AG09309 (cell line): ENCODE measurements at places on chromosomes 7 and 10.

DNA sequence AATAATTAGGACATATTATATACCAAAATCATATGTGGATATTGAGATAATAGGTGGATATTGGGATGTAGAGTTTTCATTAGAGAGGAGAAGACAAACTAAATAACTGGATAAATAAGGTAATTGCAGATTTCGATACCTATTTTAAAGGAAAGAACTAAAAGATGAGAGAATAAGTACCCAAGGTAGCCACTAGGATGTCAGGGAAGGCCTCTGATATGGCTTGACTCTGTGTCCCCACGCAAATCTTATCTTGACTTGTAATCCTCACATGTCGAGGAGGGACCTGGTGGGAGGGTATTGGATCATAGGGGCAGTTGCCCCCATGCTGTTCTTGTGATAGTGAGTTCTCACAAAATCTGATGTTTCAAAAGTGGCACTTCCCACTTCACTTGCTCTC, 44.7 kb upstream of the TMEM229A start:
- no peak for DNase-seq

GRCh38 chr10:96971324-96971723, 139.2 kb downstream of the LCOR start:
- DNase-seq, result no peak

DNA sequence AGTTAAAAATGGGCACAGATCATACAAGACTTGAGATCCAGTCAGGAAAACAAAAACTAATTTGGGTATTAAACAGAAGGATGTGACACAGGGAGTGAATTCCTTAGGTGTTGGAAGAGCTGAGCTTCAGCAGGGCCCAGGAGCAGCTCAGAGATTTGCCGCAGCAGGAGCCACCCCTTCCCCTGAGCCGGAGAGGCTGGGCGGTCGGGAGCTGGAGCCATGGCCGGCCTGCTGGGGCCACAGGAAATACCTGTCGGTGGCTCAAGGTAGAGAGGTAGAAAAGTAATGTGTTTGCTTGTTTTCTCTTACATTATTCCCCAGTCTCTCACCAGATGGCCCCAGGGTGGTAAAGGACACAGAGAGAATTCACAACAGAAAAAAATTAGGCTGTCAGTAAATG, 52.2 kb downstream of the DYNC2I1 start:
- DNase-seq, result no peak

- peak; percentile 18 for DNase-seq
These were observed 179.3 kb downstream of the PFKFB3 start for GRCh38 chr10:6382081-6382480.

DNA sequence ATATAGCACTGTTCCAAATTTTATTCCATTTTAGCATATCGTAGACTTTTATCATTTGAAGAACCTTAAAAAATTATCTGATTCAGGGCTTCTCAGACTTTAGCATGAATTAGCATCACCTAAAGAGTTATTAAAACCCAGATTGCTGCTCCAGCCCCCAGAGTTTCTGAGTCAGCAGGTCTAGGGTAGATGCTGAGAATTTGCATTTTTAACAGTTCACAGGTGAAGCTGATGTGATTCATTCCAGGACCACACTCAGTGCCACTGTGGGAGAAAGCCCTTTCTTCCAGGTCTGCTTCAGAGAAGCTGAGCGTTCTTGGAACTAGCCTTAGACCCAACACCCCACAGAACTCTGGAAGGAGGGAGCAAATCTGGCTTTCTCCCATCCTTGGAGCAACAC, 174.1 kb upstream of the YAE1 start:
- no peak for DNase-seq

- DNase-seq, result no peak
These were observed 26.7 kb downstream of the PLPP4 start for GRCh38 chr10:120483651-120484301.

- no peak for DNase-seq
These were observed 80.0 kb upstream of the STK17A start for GRCh38 chr7:43502941-43503340.

DNA sequence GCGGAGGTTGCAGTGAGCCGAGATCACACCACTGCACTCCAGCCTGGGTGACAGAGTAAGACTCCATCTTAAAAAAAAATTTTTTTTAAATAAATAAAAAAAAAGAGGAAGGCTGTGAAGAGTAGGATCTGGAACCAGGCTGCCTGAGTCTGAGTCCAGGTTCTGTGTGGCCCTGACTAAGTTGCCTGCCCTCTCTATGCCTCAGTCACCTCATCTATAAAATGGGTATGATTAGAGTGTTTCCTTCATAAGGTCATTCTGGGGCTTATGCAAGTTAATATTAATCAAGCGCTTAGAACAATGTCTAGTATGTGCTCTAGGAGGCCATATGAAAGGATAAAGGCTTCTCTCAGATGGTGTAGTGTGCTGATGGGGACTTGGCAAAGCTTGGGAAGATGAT, 12.3 kb downstream of the COL26A1 start:
- DNase-seq, result no peak

GRCh38 chr7:156612930-156613329, 27.6 kb upstream of the RNF32 start:
- DNase-seq, result no peak

DNA sequence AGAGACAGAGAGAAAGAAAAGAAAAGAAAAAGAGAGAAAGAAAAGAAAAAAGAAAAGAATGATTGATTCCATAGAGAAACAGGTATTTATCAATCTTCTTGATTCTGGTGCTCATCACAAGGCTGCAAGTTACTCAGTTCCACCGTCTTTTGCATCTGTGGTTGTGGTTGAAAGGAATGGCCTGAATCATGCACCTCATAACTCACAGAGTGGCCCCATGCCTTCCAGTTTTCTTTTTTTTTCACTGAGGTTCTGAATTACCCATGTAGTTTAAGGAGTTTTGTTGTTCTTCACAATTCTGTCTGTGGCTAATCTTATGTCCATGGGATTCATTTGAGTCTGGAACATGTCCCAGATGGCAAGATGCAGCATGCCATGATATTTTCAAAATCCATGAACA, 156.0 kb downstream of the ZNF33B start:
- DNase-seq, result peak; percentile 46

- DNase-seq, result peak; percentile 62
These were observed 8.4 kb downstream of the LRRC4 start for GRCh38 chr7:128022631-128023532.

DNA sequence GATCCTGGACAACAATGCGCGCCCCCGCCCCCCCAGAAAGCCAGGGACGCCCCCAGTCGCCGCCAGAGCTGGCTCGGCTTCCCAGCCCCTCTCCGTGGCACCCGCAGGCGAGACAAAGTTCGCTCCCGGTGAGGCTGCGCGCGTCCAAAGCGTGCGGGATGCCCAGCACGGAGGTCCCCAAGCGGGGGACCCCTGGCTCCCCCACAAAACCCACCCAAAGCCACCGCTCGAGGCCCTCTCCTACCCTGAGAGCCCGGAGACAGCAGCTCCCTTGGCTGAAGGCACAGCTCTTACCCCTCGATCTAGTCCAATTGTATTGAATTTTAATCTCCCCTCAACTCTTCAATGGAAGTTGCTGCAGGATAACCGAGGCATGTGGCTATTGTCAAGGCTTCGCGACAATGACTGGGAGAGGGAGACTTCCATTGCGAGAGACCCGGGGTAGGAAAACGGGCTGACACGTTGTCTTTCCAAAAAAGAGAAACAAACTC, 305.3 kb downstream of the PRPF18 start:
- no peak for DNase-seq

DNA sequence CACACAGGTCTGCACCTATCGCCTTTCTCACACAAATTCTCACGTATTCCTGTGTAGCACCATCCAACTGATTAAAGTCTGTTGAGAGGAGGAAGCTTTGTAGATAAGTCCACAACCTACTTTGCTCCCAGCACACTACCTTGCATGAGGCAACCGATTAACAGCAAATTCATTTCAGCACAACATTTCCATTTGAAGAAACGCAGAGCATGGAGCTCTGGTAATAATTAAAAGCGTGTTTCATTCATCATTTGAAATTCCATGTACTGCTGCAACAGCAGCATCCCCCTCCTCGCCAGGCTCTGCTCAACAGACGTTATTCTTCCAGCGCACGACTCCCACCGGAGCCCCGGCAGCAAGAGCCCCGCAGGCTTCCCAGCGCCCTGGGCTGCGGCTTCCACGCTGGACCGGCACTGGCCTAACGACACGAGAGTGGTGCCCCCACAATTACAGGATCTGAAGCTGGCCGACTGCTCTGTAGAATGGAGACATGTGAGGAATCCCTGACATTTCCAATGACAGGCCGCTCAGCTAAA, 118.8 kb downstream of the DIP2C start:
- no peak for DNase-seq

DNA sequence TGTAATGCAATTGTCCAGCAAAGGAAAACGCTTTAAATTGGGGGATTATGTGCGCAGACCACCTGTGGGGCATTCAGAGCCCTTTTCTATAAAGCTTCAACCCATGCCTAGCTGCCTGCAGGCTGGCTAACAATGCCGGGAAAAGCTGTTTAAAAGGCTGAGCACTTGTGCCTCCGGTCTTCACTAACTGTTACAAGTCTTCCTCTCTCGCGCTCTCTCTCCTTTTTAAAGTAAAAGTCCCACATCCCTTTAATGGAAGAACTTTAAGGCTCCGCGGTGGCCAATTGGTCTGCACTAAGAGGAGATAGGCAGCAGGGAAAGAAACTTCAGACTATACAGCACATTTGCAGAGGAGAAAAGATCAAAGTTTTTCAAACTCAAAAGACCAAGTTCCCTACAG, 4.6 kb downstream of the FZD8 start:
- DNase-seq, result no peak

DNA sequence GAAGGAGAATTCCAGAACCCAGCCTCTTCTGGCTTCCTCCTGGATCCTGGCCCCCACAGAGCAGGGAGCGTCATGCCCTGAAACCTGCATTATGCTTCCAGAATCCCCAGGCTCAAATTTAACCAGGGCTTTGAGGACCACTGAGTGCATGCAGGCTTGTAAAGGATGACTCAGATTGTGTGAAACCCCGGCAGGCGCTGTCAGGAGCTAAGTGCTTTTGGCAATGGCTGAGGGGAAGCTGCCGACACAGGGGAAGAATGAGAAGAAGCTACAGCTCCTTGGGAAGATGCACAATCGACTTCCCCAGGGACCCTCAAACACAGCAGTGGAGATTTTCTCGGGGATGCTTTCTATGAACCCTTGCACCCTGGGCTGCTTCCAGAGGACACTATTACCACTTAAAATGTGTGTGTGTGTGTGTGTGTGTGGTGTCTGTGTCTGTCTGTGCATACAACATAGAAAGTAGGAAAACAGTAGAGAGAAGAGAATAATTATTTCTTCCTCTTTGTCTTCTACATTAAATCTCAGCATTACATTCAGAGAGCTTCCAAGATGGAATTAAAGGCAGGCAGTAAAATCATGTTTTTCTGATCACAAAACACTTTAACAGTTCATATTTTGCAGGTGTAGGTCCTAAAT, 183.5 kb upstream of the INHBA start:
- DNase-seq, result peak; percentile 91

- no peak for DNase-seq
These were observed 880 bp upstream of the ELN start for GRCh38 chr7:74026903-74027682.

DNA sequence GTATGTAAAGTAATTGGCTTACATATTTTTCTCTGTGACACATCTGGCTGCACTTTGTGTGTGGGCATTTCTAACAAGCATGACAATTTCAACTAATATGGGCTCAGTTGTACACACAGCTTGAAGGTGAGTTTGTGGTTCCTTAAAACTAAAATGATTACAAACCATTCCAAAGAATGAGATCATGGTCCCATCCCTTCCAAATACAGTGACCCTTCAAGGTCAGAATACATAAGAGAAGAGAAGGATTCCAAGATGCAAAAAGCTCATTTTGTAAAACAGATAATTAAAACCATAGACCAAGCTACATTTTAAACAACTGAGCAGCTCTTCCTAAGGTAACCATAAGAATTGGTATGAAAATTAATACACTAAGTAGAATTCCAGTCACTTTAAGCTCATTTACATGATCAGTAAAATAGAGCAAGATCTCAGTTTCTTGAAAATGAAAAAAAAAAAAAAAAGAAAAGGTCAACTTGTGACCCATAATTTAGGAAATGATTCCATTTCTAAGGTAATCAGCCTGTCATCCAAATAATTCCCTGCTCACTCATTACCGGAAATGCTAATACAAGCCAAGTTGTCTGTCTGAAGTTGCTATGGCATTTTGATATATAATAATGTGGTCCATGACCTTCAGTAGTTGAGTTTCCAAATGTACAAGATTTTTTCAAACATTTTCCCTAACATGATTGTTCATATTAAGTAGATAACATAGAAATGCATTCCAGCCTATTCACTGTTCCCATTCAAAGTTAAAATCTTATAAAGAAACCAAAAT, 688.5 kb downstream of the PARD3 start:
- DNase-seq, result no peak

DNA sequence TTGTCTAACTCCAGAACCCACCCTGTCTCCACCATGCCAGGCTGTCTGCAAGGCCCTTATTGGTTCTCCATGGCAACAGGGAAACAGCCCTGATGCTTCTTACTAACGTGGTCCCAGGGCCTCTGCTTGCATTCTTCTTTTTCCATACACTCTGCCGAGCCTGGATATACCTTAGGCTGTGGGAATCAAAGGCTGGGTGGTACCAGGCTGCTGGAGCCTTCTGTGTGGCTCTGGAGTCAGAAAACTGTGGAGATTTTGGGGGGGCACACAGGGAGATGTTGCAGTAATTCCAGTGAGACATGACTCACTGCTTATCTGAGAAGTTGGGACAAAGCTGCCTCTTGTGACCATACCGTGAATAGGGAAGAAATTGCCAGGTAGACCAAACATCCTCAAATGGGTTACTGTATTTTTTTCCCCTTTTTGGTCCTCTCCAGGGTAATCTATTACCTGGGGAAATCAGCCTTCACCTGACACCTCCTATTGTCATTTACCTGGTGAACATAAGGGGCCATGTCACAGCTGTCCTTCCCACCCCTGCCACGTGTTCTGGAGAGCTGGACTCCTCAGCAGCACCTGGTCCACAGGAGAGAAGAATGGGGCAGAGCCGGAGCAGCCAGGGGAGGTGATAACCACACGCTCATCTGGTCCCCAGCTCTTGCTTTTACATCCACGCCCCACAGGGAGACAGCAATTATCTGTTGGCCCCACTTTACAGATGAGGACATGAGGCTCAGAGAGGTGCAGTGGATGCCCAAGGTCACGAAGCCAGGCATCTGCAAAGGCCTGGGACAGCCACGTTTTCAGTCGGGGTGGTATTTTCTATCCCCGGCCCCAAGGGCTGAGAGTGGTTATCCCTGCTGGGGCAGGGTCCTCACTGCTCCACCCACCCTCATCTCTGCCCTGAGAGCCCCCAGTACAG, 4.6 kb downstream of the CHST3 start:
- no peak for DNase-seq
